NCI-H2171 (cell line): ENCODE measurements at places on chromosomes 13 and 19.

GRCh38 chr13:98892821-98893220, 85.0 kb downstream of the DOCK9 start:
- no peak for DNase-seq

GRCh38 chr13:100245104-100245503, 156.2 kb downstream of the PCCA start:
- no peak for DNase-seq

DNA sequence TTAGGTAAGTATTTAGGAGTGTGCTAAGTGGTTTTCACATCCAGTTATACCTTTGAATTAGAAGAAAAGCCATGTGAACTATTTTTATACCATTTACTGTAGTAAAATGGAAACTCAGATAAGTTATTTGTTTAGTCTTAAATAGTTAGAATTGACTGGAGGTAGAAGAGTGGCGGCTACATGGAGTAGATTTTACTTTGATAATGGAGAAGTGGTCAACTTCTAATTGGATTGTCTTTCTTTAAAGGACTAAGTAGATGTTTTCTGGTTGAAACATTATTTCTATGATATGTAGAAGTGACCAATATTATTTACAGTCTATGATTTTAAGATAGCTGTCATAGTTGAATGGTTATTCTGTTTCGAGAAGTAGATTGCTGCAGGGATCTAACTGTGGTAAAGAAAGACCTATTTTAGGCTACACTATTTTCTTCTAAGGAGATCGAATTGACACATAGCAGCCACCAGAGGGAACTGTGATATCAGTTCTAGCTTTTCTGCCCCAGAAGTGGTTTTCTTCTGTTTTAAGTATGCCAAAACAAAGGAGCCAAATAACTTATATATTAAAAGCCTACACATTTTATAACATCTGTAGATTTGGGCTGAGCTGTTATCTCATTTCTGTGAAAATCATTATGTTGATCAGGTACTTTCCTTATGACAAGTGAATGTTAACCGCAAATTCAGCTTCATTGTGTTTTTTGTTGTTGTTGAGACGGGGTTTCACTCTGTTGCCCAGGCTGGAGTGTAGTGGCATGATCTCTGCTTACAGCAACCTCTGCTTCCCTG, 26.1 kb downstream of the ZMYM2 start:
- DNase-seq, result no peak

DNA sequence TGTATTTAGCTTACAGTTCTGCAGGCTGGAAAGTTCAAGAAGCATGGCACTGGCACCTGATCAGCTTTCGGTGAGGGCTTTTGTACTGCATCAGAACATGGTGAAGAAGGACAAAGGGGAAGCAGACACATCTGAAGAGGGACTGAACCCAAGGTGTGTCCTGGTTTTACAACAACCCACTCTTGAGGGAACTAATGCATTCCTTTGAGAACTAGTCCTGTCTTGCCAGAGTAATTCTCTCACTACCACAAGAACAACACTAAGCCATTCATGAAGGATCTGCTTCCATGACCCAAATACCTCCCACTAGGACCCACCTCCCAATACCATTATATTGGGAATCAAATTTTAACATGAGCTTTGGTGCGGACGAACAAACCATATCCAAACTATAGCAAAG, 93.6 kb downstream of the RFC3 start:
- no peak for DNase-seq

GRCh38 chr13:96314974-96315373, 225.1 kb downstream of the HS6ST3 start:
- DNase-seq, result no peak

DNA sequence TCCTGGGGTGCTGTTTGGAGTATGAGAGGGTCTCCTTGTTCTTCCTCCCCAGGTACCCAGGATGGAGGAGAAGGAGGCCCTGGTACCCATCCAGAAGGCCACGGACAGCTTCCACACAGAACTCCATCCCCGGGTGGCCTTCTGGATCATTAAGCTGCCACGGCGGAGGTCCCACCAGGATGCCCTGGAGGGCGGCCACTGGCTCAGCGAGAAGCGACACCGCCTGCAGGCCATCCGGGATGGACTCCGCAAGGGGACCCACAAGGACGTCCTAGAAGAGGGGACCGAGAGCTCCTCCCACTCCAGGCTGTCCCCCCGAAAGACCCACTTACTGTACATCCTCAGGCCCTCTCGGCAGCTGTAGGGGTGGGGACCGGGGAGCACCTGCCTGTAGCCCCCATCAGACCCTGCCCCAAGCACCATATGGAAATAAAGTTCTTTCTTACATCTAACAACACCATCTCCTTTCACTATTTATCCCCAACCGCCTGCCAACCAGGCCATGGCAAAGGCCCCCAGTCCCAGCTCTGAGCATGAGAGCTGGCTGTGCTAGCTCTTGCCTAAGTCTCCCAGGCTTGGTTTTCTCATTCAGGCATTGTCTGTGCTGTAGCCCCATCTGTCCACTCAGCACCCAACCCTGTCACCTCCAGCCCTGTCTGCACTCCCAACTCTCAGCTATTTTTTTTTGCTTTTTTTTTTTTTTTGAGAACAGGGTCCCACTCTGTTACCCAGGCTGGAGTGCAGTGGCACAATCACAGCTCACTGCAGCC, 11.2 kb downstream of the DKKL1 start:
- DNase-seq, result no peak

DNA sequence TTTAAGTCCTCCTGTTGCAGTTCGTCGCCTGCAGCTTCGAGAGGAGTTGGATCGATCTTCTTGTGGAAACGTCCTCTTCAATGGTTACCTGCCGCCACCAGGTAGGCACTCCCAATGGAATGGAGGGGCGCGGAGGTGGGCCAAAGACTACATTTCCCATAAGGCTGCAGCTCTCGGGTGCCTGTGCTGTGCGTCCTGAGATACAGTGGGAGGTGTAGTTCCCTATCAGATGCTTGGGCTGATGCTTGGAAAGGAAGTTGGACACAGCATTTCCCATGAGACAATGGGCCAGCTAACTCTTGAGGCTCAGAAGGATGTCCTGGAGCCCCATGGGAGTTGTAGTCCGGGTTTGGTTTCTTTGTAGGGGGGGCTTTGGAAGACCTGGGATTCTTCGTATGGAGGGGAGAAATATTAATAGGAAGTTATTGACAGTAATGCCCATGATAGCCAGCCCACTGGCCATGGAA, 1.8 kb downstream of the SHKBP1 start:
- DNase-seq, result no peak

DNA sequence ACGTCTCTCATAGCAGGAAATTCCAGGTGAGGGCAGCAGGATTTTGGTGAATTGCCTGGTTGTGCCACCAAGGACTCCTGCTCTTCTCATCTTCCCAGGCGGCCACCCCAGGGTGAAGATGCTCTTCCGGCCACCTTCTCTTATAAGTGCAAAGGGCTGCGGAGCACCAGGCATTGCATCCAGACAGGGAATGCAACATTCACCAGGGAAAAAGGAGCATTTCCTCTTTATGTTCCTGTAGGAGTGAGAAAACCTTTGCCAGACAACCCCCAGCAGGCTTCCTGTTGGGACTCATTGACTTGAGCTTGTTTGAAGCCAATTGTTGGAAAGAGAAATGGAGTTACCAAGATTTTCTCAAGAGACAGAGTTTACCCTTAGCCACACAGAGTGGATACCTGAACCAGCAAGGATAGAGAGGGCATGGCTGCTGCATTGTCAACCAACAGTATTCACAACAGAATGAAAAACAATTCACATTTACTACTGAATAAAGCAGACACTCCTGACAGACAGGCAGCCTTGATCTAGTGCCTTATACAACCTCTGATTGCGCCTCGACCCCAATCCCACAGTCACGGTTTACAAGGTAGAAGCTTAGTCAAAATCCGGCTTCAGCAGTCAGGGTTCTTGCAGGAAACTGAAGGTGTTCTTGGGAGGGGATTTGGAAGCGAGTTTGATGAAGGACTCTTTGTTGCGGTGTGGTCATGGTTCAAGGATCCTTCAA, 1.8 kb upstream of the ATP11A start:
- DNase-seq, result no peak

- DNase-seq, result no peak
These were observed 36.6 kb downstream of the FOXO1 start for GRCh38 chr13:40629678-40630384.

- DNase-seq, result no peak
These were observed 80.8 kb downstream of the FREM2 start for GRCh38 chr13:38767506-38768265.

GRCh38 chr19:49420227-49420626, 3.0 kb downstream of the PTH2 start:
- DNase-seq, result no peak

GRCh38 chr13:42228527-42228926, 43.4 kb upstream of the AKAP11 start:
- no peak for DNase-seq

DNA sequence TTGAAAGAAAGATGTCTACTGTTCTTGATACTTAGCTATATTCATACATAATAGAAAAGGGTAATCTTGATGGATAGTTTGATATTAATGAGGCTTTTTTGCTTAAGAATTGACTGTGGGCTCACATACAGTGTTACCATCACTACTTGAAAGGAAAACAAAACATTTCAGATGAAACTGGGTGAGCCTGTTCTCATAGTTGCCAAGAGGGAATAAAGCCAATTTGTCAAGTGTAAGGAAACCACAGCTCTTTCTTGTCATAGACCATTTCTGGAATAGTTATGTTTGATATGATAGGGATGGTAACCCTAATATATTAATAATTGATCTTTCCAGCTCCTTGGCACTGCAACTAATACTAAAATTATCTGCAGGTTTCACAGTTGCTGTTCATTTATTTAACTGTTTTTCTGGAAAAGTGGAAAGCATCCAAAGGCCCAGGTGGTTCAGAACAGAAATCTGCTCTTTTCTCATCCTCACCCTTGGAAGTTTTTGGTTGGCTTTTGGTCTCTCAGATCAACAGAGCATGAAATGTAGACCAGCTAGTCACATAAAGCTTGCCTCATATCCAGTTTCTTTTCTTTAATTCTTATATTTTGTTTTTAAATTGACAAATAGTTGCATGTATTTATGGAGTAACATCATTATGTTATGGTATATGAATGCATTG, 43.2 kb downstream of the ARHGEF7 start:
- DNase-seq, result no peak

DNA sequence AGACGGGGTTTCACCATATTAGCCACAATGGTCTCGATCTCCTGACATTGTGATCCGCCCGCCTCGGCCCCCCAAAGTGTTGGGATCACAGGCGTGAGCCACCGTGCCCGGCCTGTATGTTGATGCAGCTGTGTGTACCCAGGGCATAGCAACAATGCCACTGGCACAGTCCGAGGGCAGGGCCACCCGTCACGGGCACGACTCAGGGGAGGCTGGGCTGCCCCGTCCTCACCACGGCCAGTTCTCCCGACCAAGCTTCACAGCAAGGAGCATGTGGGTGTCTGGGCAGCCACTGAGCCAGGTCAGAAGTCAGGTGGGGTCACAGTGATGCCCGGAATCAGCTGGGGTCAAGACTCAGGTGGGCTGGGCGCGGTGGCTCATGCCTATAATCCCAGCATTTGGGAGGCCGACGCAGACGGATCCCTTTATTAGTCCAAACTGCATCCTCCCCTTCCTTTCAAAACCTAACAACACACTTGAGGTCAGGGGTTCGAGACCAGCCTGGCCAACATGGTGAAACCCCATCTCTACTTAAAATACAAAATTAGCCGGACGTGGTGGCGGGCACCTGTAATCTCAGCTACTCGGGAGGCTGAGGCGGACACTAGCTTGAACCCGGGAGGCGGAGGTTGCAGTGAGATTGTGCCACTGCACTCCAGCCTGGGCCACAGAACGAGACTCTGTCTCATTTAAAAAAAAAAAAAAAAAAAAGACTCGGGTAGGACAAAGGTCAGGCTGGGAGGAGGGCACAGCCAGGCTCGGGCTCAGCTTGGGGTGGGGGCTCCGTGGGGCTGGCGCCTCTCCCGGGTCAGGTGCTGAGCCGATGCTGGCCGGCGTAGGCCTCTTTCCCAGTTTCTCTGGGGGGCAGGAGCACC, 1.2 kb upstream of the CDC34 start:
- DNase-seq, result no peak

- no peak for DNase-seq
These were observed 553 bp upstream of the ICAM3 start for GRCh38 chr19:10339977-10340376.

- no peak for DNase-seq
These were observed 4.4 kb downstream of the DACT3 start for GRCh38 chr19:46656541-46656940.

DNA sequence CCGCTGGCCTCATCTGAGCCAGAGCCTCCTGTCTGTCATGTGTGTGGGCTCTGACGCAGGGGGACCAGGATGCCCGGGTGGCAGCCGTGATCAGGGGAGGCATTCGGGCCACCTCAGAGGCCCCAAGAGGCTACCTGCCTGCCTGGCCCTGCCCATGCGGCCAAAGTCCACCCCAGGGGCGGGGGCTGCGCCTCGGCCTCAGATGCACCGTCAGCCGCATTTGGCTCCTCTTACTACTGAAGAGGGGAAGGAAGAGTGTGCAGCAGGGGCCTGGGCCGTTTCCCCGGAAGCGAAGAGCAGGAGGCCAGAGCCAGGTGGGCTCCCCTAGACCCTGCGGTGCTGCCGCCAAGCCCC, 34.0 kb downstream of the C13orf46 start:
- DNase-seq, result no peak

DNA sequence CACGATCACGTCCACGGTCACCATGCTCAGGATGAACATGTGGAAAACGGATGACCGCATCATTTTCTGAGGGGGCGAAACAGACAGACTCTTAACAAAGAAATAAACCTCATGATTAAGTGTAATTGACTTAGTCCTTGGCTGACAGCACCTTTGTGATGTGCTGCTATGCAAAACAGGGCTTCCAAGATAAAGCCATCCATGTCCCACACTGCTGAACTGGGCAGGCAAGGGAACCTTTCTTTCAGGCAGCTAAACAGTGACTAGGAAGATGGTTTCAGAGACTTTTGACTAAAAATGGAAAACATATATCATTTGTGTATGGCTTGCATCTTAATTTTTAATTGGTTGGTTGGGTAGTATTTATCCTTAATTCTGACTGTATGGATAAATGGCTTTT, 157.8 kb downstream of the NALCN start:
- DNase-seq, result no peak

- no peak for DNase-seq
These were observed 48.0 kb upstream of the ITM2B start for GRCh38 chr13:48185018-48185417.

GRCh38 chr19:5166262-5166661, 174.3 kb downstream of the PTPRS start:
- no peak for DNase-seq

DNA sequence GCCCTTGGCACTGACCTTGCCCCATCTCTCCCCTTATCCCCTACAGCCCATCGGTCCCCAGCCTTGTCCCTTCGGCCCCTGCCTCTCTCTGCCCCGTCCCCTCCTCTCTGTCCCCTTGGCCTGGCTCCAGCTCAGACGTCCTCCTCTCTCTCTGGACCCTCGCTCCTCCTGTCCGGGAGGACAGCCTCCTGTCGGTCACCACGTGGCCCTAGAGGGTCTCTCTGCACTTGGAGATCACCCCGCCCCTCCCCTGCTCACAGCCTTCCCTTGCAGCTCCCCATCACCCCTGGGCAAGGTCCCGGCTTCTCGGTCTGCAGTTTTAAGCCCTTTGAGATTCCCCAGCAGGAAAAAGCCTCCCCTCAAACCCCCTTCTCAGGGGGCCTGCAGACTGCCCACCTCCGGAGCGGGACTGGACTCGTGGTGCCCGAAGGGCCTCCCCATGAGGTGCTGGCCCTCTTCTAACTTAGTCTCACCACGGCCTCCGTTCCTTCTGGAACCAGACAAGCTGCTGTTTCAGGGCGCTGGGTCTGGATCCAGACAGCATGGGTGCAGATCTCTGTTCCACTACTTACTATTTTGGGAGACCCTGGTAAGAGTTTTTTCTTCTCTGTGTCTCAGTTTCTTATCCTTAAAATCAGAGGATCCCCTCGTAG, 3.3 kb upstream of the KLK15 start:
- DNase-seq, result no peak
